ENCODE measurements at places on chromosomes 12 and 14. TPM values are rescaled to one million over a fixed set of nuclear protein-coding genes. Genes with fewer than 3 reads are reported as not detected.
A peak's percentile ranks its signal among the peaks of the same experiment; 100 is the strongest.

KRT77 gene
- not detected for polyA plus RNA-seq

IL23A gene
- 1.6 TPM for polyA plus RNA-seq

GRCh38 chr12:68827895-68828671, 20.1 kb downstream of the MDM2 start:
- no peak for DNase-seq

- DNase-seq = no peak
These were observed 99.4 kb upstream of the NTF3 start for GRCh38 chr12:5332551-5332950.

GRCh38 chr12:4934407-4935035, 24.8 kb downstream of the KCNA1 start:
- no peak for DNase-seq

GRCh38 chr14:69879175-69880043, at the start of gene SMOC1:
SMOC1 (plus strand) TSS chr14:69879416; CDS start chr14:69879679, 263 bp downstream.
- DNase-seq = no peak

DNA sequence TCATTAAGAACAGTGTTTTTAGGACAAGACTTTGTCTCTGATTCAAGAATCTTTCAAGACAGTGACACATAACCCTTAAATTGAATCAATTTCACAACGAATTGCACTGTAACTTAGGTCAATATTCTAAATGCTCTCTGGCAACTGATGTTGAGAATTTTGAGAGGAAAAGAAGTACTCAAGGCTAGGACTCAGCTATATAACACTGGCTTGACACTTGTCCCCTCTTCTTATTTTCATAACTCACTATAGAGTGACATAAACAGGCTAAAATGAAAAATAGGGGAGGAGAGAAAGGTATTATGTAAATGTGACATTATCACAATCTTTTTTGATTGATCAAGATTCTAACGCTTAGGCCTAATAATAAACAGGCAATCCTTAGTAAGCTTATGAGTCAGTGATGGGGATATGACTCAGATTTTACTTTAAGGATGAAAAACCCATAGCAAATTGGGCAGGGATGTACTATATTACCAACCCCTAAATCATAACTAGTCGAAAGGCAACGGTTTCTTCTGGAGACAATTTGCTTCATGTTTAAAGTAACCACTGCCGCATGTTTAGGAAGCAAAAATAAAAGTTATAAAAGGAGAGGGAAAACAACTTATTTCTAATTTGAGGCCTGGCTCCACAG, 10.9 kb downstream of the BTG1 start:
- DNase-seq = peak; percentile 35

GRCh38 chr12:102957339-102958050, at the start of gene ASCL1:
ASCL1 (plus strand) TSS chr12:102957674; CDS start chr12:102958245, 571 bp downstream.
- DNase-seq = no peak

DNA sequence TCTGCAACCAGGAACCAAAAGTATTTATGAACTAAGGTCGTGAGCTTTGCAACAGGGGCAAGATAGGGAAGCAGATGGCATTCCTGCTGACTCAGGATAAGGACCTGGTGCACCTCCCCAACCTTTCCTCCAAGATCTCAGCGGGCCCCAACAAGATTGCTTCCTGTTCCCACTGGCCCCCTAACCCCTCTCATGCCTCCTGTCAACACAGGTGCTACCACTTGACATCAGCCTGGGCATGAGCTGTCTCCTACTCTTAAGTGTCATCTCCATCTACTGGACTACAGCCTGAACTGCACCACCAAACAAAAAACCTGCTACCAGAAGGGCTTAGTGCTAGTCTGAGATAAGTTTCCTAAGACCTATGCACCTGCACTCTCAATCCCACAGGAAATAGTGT, 32.7 kb downstream of the MED6 start:
- no peak for DNase-seq

DNA sequence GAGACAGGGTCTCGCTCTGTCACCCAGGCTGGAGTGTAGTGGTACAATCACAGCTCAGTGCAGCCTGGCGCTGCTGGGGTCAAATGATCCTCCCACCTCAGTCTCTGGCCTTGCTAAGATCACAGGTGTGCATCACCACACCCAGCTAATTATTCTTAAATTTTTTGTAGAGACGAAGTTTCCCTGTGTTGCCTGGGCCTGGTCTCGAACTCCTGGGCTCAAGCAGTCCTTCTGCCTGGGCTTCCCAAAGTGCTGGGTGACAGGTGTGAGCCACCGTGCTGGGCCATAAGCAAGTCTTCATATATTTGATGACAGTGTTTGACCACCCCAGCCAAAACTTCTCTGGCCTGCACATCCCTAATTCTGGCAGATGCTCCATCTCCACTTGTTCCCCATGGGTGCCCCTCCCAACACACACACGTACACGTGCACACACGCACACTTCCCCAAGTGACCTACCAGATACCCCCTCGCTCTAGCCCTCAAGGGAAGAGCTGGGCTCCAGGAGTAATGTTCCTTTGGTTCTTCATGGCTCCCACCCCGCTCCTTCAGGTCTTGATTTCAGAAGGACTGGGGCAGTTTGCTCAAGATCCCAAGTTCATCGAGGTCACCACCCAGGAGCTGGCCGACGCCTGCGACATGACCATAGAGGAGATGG, 104.3 kb upstream of the FKBP4 start:
- DNase-seq = no peak

Data from CD14-positive monocyte (primary cell).